Left lung (tissue), 14 donors: ENCODE measurements at places on chromosomes 3 and 15.

GRCh38 chr3:121974601-121975111 lies 47.4 kb downstream of the ILDR1 start:
- no peak for DNase-seq

DNA sequence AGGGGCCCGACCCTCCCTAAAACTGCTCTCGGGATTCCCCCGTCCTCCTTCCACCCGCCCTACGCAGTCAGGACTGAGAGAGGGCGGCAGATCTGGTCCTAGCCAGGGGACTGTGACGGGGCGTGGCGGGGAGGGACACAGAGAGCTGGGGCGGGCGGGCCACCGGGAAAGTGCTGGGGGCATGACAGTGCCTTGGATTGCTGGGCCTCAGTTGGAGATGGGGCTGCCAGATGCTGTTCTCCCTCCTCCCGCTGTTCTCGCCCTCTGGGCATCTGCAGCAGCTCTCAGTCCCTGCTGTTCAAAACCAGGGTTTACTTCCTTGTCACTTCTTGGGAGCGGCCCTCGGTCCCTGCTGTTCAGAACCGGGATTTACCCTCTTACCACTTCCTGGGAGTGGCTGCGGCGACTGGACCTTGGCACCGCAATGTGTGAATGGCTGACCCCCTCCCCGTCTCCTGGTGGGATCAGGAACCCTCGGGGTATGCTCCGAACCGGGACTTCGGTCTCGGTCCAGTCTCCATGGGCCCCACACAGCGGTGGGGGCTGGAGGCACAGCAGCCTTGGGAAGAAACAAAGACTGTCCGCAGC lies 1.8 kb upstream of the RPP25 start:
- DNase-seq = peak; percentile 65

GRCh38 chr3:159604151-159604581 lies 384.5 kb upstream of the IL12A start:
- no peak for DNase-seq

- no peak for DNase-seq
These were observed 53.4 kb downstream of the FOXB1 start for GRCh38 chr15:60057554-60057953.

DNA sequence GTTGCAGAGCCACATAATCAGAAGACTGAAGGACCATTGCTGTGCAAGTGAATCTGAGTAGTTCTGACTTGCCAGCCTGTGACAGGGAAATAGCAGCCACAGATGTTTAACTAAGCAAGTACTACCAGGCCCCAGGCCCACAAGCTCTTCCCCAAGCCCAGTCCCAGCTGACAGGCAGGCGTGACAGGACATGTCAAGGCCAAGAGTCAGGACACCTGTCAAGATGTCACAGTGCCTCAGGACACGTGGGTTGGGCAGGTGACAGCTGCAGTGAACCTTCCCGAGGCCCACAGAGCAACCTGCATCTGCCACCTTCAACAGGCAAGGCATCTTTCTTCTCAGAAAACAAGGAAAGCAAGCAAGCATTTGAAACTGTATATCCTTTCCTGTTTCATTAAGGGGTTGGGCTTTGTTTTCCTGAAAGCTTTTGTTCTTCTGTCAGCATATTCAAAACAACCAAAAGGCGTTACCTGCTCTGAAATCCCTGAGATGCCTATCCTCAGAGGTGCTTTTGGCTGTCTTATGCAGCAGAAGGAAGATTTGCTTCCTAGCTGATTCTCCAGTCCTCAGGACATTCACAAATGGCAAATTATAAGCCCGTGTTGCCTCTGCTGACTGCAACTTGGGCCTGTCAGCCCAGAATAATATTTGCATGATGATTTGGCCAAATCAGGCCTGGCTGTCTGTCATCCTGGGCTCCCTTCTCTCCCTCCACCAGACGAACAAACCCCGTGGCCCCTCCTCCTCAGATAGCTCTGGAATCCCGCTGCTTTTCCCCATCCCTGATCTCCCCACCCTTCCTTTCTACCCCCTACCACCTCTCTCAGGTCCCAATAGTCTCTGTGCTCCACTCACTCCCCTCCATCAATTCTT lies 171.8 kb upstream of the WNT5A start:
- no peak for DNase-seq

GRCh38 chr15:45790325-45790943 lies 155.6 kb downstream of the SQOR start:
- no peak for DNase-seq

GRCh38 chr3:46909535-46910161 lies 32.1 kb downstream of the PTH1R start:
- DNase-seq = peak; percentile 81

DNA sequence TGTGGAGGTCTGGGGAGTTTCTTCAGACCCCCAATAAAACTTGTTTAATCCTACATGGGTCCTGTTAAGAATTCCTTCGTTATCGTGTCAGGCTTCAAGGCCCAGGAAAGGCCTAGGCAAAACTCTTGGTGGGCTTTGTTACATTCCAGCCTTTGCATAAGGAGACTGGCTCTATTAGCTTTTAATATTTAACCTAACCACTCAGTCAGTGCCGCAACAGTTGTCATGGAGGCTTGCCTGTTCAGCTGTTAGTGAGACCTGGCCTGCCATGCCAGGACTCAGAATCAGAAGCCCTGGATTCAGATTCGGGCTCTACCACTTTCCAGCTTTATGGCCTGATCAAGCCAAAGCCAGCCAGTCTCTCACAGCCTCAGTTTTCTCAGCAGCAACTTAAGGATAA lies 19.6 kb downstream of the EIF1B start:
- DNase-seq = no peak

DNA sequence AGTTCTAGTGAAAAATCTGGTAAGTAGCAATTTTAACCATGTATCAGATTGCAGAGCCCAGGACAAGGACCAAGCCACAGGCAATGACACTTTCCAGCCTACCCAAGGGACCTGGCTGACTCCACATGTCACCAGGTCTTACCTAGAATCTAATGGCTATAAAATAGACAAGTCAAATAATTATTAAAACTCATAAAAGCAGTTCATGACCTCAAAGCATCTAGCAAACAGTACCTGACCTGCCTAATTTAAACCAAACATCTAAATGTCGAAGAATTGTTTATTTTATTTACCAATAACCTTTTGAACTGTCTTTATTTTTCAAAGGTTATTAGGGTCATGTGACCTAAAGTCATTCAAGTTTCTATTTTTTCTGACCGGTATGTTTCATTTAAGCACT lies 35.6 kb upstream of the MKRN3 start:
- no peak for DNase-seq

DNA sequence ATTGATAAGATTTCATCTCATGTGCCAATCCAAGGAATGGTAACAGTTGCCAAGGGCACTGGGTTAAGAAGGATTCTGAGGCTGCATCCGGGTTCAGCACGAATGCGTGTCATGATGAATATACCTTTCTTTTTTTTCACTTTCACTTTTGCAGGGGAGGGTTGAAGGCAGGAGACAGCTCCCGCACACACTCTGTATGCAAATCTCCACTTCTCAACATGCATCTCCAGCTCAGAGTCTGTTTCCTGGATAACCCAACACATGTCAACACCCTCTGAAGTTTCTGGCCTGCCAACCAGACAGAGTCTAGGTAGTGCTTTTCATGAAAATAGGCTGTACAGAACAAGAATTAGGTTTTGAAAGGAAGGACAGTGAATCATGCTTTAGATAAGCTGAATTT lies 21.6 kb downstream of the B4GALT4 start:
- no peak for DNase-seq

DNA sequence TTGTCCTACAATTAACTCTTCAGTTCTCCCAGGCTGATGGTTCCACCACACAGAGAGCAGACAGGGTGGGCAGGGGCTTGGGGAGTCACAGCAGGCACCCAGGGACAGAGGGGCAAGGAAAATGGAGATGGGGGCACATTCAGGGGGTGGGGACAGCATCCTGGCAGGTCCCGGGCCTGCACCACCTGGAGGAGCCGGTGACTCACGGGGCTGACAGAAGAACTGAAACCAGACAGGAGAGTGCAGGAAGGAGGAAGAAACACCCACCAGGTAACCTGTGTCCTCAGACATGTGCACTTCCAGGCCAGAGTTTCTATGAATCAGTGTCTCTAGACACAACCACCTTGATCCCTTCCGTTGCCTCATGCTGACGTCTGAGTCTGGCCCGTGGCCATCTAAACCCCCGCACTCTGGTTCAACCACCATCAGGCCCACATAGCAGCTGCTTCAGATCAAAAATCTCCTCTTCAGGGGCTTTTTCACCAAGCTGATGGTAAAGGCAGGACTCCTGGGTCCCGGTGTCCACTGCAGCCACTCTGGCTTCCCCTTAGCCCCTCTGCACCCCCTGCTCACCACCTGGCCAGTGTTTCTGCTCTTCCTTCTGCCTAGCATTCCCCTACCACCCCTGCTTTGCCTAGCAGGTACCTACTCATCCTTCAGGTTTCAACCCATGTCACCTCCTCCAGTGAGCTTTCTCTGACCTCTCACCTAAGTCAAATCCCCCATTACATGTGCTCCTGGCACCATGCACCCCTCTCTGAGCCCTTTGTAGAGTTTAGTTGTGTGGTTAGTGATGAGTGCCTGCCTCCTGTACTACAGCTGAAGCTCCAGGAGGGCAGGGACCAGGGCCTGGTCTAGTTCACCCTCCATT lies 16.5 kb upstream of the CYP11A1 start:
- DNase-seq = no peak

DNA sequence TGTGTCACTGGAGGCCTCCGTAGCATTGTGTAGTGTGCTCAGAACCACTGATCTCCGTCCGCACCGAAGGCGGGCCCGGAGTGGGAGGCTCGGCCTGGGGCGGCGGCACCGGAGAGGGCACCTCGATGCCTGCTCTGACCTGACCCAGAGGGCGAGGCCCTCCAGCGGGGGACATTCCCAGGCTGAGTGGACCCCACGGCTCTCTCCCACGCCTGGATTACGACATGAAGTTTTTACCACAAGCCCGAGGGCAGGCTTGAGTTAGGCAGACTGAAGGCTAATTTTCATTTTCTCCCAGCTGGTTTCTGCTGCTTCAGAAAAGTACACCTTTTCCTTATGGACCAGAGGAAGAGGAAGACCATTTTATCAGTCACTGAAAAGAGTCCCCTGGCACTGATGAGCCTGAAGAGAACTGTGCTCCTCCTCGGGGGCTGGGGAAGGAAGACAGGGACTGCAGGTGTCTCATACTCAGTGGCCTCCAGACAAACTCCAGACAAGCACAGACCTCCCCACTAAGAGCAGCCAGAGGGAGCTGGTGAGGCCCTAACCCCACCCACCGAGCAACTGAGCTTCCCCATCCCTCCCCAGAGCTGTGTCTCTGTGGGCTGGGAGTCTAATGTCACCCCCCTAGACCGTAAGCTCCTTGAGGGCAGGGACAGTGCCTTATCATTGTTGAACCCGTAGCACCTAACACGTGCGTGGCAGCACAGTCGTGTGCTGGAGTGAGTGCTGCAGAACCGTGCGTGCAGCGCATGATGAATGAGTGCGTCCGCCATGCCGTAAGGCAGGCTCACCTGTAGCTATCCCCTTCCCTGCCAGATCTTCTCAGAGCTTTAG lies 74.5 kb upstream of the BLM start:
- DNase-seq = no peak
